ENCODE measurements at places on chromosomes 1 and 21. TPM values are rescaled to one million over a fixed set of nuclear protein-coding genes. Genes with fewer than 3 reads are reported as not detected.

Gene TSPAN1
- total RNA-seq: 3.0 TPM

Gene DNAI4
- 10.9 TPM for total RNA-seq

Gene SPOCD1
- total RNA-seq: 0.19 TPM

Gene CD160
- 0.22 TPM for total RNA-seq

Gene C2CD4D
- total RNA-seq: not detected

Gene S100A12
- 4.1 TPM for total RNA-seq

Gene HOOK1
- 0.67 TPM for total RNA-seq

Gene OR2T35
- not detected for total RNA-seq

Gene SH3D21
- total RNA-seq: 3.3 TPM

Gene RCAN1
- 158 TPM for total RNA-seq

Gene NHLH1
- not detected for total RNA-seq

Gene ATP1A2
- total RNA-seq: 147 TPM

Gene PPFIA4
- 46.7 TPM for total RNA-seq

Measured in cardiac septum (tissue), 1 donor.